ENCODE measurements at places on chromosomes 12 and 14. TPM values are rescaled to one million over a fixed set of nuclear protein-coding genes. Genes with fewer than 3 reads are reported as not detected.
A peak's percentile ranks its signal among the peaks of the same experiment; 100 is the strongest.

The SELPLG gene
- total RNA-seq = 0.97 TPM

The PAN2 gene
- 74.3 TPM for total RNA-seq

The GPD1 gene
- total RNA-seq = 1.0 TPM

DNA sequence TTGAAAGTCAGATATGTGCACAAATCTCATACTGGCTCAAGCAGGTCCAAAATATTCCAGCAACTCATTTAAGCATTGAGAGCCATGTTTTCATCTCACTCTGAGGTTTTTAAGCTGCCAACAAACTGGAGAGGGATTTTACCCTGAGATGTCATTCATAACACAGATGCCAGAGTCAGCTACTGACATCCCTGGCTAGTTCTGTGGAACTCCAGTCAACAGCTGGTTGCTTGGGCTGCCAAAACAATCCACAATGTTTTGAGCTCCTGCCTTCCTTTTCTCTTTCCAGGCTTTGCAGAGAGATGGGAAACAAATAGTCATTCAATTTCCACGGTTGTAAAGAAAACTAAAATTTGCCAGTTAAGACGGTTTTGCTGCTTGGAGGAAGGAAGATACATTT is 621.2 kb upstream of the FBXO33 start:
- DNase-seq = no peak

- DNase-seq = no peak
These were observed 244.3 kb downstream of the CCER1 start for GRCh38 chr12:90710711-90711110.

- peak; percentile 93 for DNase-seq
These were observed 17.4 kb downstream of the RPS6KL1 start for GRCh38 chr14:74905595-74906142.

GRCh38 chr12:45708901-45709300 is 20.6 kb upstream of the ARID2 start:
- no peak for DNase-seq

- DNase-seq = no peak
These were observed 103.9 kb downstream of the BTG1 start for GRCh38 chr12:92041742-92042141.

DNA sequence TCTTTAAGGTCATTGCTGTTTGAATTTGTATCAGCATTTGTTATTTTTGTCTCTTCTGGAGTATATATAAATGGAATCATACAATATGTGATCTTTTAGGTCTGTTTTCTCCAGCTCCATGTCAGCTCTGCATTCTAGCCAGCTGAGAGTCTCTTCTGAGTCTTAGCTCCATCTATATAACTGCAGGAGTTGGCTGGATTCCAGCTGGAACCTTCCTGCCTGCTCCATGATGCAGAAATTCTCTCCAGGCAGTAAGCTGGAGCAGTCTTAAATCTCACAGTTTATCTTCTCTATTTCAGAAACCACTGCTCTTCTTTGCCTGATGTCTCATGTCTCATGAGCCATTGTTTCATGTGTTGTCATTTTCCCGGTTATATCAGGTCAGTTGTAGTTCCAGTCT is 827.6 kb downstream of the NRXN3 start:
- DNase-seq = no peak

DNA sequence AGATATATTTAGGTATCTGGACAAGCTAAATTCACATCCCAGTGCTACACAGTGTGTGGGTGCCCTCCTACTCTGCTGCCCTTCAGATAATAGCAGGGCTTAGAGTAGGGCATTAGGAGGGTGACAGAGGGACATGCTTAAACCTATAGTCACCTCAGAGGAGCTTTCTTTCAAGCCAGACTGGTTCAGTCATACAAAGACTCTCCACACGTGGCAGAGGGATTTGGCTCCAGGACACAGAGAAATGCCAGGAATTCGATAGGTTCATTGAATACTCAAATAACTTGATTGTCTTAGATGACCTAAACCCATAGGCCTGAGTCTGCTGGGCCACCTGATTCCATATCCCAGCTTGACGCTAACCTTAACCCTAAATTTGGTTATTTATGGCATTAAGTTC is 163.5 kb downstream of the TPH2 start:
- no peak for DNase-seq

DNA sequence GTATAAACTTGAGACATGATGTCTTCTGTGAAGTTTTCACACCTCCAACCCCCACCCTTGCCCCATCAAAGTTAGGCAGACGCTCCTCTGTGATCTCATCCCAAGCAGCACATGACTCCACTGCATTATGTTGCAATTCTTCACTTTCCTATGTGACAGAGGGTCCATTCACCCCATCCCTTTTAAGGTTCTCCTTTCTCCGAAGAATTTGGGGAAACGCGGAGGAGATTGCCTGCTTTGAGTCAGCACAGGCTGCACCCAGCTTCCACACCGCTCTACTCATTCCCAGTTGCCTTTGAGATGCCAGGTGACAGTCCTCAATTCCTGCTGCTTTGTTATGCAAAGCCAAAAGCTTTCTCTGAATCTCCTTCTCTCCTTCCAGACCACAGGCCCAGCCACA is 61.8 kb downstream of the PHLDA1 start:
- DNase-seq = peak; percentile 36

DNA sequence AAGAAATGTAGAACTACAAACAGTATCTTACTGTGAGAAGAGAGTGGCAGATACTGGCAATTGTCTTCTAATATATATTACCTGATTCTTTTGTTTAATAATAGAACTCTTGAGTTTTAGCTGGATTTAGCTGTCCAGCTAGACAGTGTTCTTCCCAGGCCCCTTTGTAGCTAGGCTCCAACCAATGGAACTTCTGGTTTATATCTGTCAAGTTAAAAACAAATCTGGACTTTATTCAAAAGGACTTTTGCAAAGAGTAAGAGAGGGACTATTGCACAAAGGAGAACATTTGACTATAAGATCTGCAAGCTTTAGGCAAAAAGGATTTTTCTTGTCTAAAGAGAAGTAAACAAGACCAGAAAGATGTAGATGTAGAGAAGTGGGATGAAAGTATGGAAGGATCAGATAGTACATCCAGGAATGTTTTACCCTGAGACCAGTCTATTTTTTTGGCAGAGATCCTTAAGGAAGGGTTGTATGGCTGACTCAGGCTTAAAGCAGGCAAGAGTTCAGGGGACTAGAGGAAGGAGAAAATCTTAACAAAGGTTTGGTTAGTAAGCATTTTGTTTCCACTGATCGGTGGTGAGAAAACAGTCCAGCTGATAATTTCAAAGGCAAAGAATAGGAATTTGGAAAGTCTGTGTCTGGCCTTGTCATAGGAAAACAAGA is 111.1 kb upstream of the PLEKHA5 start:
- no peak for DNase-seq

GRCh38 chr12:95767703-95768102 is 22.9 kb downstream of the NTN4 start:
- no peak for DNase-seq

GRCh38 chr12:40312982-40313576 is 88.3 kb downstream of the LRRK2 start:
- peak; percentile 58 for DNase-seq

- DNase-seq = no peak
These were observed 2.4 kb downstream of the VSX2 start for GRCh38 chr14:74241652-74242017.

DNA sequence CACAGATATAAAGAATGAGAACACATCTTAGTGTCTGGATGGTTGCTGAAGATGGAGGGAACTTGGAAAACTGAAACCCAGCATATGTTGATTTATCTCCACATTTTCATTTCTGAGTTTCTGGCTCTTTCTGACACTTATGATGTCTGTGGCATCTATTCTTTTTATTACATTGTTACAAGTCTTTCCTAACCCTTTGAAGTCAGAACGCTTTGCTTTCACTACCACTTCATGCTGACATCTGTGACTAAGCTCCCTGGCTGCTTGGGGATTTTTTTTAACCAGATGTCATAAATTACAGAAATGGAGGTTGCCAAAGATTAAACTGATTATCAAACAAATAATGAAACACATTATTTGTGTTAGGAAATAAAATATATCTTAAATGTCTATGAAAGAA is 188.7 kb downstream of the KITLG start:
- DNase-seq = no peak
